ENCODE measurements at places on chromosomes 16 and 17. TPM values are rescaled to one million over a fixed set of nuclear protein-coding genes. Genes with fewer than 3 reads are reported as not detected.

Gene FADS6
- not detected for total RNA-seq

- DNase-seq, result no peak
Observed at GRCh38 chr17:48868916-48869500, 23.6 kb upstream of the ATP5MC1 start.

DNA sequence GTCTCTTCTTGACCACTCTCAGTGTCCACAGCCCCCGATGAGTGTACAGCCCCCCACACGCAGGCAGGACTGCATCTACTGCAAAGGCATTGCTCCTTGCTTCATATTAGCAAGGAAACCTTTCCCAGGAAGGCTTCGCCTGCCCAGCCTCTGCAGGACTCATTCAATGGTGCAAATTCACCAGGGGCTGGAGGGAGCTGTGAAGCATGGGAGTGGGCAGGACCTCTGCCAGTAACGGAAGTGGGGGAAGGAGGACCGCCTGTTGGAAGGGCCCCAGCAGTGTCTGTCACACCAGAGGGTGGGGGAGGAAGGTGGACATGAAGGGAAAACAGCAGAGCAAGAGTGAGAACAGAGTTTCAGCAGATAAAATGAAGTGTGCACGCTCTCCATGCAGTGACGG, 2.5 kb downstream of the SPATA33 start:
- no peak for DNase-seq

DNA sequence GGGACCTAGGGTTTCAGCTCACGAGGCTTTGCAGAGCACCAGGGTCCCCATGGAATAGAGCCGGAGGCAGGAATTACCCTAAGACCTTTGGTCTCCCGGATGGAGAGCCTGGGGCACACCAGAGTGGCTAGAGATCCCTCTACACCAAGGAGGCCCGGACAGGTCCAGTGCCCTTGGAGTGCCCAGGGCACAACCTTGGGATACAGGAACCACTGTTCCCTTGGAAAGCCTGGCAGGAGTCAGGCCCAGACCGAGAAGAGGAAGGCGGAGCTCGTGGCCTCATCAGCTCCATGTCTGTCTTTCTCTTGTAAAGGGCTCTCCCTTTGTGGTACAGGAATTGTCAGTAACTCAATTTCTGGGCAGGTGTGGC, 3.8 kb upstream of the DBNDD1 start:
- DNase-seq, result no peak

- no peak for DNase-seq
Observed at GRCh38 chr16:69756705-69757104, 2.0 kb upstream of the NOB1 start.

DNA sequence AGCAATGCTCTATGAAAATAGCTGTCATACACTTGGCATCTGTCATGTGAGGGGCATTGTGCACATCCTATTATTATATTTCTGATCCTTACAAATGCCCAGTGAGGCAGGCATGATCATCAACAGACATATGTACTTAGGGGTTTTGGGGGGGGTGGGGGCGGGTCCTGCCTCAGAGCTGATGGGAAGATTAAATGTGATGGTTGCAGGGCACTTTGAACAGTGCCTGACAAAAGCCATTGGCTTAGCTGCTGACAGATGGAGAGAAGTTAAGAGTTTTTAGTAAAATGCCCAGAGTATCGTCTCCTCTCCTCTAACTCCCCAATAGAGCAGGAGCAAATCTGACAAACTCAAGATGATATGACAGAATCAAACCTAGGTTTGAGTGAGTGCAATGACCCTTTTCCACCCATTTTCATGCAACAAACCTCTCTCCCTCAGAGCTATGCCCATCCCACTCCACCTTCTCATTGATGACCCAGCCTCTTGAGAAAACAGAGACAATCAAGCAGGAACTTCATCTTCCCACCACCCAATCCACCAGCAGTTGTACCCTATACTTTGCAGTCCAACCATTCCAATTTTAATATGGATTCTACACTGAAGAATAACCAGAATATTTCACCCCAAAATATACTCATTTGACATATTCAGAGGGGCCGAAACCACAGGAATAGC, 4.8 kb downstream of the KLHL11 start:
- no peak for DNase-seq

- no peak for DNase-seq
Observed at GRCh38 chr16:55002419-55002818, 71.8 kb downstream of the IRX5 start.

- DNase-seq, result no peak
Observed at GRCh38 chr16:81350306-81350615, 35.5 kb downstream of the GAN start.

Gene KRT40
- total RNA-seq, result 0.98 TPM

- DNase-seq, result no peak
Observed at GRCh38 chr17:56431736-56432135, 161.8 kb upstream of the NOG start.

GRCh38 chr17:59641799-59642484, 22.2 kb downstream of the CLTC start:
- DNase-seq, result no peak

- peak; percentile 45 for DNase-seq
Observed at GRCh38 chr16:48300391-48300856, 53.1 kb upstream of the ABCC11 start.

GRCh38 chr16:28586466-28586865, 10.4 kb downstream of the SULT1A2 start:
- DNase-seq, result no peak

Gene TERB1
- 0.28 TPM for total RNA-seq

Gene KRTAP4-2
- total RNA-seq, result not detected

- DNase-seq, result no peak
Observed at GRCh38 chr17:81995463-81996231, 18.2 kb downstream of the ASPSCR1 start.

GRCh38 chr16:67562918-67563707, 787 bp downstream of the CTCF start:
- DNase-seq, result peak; percentile 82

DNA sequence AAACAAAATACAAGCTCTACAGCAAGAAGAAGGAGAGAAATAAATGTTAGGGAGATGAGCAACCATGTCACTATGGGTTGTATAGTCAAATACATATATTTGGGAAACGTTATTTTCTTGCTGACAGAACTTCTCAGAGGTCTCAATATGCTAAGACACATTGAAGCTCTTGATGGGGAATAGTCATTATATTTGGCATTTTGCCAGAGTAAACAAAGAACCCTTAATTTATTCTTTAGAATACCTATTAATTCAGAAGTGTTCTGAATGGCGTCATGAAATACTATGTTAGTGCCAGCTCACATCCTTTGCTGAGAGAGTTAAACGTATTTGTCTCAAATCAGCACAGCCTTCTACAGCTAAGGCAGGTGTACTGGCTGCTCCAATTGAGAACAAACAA, 458.9 kb downstream of the CDH13 start:
- DNase-seq, result no peak

DNA sequence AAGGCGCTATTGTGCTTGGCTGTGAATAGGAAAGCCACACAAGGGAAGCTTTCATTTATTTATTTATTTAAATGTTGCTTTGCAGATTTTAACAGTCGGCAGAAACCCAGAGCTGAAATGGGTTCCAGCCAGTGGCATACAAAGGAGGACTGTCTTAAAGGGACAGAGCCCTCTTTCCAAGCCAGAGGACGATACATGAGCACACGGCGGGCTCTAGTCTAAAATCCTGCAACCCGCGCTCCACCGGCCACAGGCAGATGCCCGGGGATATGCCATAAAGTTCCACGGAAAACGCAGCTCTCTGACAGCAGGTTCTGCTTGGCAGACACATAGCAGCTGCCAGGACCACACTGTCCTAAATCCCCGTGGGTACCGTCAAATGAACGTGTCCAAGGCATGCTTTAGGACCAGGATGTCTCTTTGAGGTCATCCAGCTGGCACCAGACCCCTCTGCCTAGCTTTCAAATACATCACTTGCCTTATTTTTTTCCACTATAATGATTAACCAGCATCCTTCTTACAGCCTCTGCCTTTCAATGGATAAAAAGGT, 64.6 kb downstream of the CYTH1 start:
- peak; percentile 54 for DNase-seq

DNA sequence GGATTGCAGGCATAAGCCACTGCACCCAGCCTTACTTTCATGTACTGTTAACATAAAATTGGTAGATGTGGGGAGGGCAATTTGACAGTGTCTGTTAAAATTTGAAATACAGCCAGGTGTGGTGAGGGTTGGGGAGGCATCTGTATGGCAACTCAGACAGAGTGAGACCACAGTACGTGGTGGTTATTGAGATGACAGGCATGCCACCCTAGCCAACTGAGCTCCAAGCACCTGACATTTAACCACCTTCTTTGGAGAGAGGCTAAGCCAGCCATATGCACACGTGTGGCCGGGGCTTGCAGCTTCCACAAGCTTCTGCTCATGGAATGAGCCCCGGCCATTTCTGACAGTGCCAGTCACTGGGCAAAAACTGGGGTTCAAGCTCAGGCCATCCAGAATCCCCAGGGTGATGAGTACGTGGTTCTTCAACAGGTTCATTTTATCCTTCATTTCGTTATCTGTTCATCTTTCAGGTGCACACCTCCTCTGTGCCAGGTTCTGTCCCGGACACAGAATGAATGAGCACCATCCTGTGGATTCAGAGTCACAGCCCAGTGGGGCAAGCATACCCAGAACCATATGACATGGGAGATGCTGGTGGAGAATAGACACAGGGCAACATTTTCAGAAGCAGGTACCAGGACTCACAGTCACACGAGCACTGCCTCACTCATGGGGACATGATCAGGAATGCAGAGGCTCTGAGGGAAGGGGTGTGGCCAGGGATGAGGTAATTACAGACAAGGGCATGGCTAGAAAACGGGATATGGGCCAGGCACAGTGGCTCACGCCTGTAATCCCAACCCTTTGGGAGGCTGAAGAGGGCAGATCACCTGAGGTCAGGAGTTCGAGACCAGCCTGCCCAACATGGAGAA, 36.2 kb downstream of the C16orf82 start:
- no peak for DNase-seq

DNA sequence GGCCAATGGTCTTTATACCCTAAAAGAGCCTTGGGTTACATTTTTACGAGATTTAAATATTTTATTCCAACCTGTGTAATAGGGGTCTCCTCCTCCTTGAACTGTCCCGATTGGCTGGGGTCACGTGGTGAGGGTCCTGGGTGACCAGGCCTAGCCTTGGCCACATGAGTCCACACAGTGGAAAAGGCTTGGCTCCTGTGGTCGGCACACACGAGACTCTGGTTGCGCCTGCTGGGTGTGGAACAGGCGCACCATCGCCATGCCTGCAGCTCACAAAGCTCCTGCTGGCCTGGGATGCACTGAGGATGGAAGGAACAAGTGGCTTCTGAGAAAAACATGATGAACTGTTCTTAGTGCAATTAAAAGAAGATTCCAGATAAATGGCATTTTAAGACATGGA, 103.9 kb upstream of the ZNF750 start:
- no peak for DNase-seq

Gene SLC22A31
- total RNA-seq, result 1.0 TPM

- DNase-seq, result no peak
Observed at GRCh38 chr16:88623858-88624257, 14.5 kb upstream of the IL17C start.

DNA sequence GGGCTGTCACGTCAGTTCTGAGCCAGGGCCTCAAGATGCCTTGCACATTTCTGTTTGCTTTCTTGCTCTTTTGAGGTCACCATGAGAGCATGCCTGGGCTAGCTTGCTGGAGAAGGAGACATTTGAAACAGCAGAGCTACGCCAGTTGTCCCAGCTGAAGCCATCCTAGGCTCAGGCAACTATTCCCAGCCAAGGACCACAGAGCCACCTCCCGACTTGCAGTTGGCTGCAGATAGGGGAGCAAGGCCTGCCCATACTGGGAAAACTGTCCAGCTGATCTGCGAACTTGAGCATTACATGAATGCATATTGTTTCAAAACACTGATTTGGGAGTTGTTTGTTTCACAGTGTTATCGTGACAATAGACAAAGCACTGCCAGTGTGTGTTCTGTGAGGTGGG, 340.8 kb downstream of the XYLT1 start:
- DNase-seq, result no peak

All from A673 (cell line).